ENCODE measurements at places on chromosomes 12 and 14.

- peak; percentile 54 for DNase-seq
Observed at GRCh38 chr14:39097159-39097558, 5.9 kb downstream of the SEC23A start.

DNA sequence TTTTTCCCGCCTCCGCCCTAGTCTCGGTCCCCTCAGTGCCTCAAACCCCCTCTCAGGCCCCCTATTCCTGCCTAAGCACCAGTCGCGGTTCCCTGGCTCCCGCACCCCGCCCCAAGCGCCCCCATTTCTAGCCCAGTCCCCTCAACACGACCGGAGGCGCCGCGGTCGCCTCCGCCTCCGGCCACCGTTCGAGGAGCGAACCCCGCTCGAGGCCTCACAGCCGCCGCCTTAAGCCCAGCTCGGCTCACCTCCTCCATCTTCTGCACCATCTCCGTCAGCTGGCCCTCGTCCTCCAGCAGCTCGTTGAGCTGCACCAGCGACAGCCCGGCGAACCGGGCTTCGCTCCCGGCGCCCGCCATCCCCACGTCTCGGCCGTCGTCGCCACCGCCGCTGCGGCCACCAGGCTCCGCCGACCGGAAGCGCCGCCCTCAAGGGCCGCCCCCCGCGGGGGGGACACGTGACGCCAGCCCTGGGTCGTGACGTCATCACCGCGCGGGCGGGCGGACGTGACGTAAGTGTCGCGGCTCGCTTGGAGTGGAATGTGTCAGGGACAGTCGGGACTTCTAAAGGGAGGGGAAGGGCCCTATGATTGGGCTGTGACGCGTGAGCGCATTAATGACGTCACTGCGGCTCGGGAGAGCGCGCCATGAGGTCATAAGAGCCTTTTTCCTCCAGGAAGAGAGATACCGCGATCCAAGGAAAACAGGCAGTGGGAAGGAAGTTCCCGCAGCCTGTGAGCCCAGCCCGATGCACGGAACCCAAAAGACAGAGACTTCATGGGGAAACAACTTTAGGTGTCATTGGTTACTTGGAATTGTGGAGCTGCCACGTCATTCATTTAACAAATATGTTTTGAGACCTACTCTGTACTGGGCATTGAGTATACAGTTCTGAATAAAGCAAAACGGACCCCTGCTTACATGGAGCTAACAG lies at the start of gene VPS37B:
TSS of gene VPS37B (minus strand) at position 421 of the 933 bp plus-strand sequence. CDS start at position 359, 62 bp downstream.
- DNase-seq: peak; percentile 93

DNA sequence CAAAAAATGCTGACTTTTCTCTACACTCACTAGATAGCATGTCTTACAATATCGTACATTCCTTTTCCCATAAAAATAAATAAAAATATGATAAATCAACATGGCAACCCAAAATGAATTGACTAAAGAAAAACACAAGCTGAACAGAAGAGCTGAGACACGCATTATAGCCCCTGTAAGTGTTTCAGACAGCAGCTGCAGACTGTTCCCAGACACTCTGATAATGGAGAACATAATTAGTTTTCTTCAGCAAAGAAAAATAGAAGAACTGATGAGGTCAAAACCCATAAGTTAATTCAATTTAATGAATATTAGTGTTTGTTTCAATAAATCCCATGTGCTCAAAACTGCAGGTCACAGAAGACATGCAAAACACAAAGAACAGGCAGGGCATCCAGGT lies 23.8 kb downstream of the ST8SIA1 start:
- DNase-seq: no peak

DNA sequence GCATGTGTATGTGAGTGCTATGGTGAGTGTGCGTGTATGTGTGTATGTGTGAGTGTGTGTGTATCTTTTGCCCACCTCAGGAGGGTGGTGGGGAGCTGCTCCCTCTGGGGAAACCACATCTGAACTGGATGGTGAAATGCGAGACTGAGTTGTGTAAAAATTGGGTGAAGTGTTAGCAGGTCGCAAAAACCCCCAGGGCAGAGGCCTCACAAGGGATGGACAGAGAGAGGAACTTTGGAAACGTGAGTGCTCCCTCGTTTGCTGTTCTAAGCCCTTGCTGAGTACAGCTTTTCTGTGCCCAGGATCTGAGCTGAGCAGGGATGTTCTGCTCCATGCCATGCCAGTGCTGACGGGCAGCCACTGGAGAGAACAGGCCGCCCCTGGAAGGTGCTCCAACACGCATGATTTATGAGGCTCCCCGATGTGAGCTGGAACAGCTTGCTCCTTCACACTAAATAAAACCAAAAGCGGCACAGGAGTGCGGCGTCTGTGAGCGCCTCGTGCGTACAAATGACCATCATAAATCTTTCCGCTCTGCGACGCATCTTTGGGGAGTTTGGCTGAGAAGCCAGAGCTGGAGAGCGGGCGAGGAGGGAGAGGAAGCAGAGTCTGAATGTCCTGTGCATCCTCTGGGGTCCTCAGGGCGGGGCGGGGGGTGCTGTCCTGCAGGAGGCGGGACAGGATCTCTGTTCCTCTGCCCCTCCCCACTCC lies 14.1 kb upstream of the GALNT9 start:
- DNase-seq: no peak

- DNase-seq: no peak
Observed at GRCh38 chr12:116978791-116979508, 68.2 kb downstream of the FBXW8 start.

- peak; percentile 71 for DNase-seq
Observed at GRCh38 chr12:108730365-108731104, 783 bp downstream of the CORO1C start.

GRCh38 chr12:117367006-117367638 lies 5.7 kb upstream of the NOS1 start:
- DNase-seq: peak; percentile 72

GRCh38 chr12:31368666-31369361 lies 42.9 kb upstream of the SINHCAF start:
- no peak for DNase-seq

GRCh38 chr14:29738950-29739349 lies 188.7 kb downstream of the PRKD1 start:
- no peak for DNase-seq
